ENCODE measurements at places on chromosomes 7 and 10.

DNA sequence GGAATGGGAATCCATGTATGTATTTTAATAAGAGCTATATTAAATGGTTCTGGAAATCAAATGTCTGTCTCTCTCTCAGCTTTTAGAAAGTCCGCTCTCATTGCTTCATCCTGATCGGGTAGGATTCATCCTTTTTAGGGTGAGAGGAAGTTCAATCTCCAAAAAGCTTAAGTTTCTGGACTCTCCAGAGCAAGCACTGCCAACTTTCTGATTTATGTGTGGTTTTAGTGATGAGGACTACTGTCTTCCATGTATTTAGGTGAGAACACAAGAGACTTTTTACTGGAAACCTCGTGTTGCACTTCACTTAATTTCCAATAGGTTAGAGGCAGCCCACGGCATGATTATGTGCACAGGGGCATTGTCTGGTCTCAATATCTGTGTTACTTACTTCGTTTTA, 267.9 kb downstream of the SUGCT start:
- no peak for DNase-seq

DNA sequence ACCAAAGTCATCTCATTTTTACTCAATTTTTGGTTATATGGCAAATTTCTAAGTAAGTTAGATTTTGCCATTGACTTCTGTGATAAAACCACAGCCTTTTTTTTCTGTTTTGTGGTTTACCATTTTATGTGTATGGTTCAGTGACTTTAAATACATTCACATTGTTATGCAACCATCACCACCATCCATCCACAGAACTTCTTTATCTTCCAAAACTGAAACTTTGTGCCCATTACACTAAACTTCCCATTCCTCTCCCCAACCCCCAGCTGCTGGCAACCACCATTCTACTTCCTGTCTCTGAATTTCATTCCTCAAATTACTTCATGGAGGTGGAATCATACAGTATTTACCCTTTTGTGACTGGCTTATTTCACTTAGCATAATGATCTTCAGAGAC, 280.4 kb upstream of the TCERG1L start:
- no peak for DNase-seq

DNA sequence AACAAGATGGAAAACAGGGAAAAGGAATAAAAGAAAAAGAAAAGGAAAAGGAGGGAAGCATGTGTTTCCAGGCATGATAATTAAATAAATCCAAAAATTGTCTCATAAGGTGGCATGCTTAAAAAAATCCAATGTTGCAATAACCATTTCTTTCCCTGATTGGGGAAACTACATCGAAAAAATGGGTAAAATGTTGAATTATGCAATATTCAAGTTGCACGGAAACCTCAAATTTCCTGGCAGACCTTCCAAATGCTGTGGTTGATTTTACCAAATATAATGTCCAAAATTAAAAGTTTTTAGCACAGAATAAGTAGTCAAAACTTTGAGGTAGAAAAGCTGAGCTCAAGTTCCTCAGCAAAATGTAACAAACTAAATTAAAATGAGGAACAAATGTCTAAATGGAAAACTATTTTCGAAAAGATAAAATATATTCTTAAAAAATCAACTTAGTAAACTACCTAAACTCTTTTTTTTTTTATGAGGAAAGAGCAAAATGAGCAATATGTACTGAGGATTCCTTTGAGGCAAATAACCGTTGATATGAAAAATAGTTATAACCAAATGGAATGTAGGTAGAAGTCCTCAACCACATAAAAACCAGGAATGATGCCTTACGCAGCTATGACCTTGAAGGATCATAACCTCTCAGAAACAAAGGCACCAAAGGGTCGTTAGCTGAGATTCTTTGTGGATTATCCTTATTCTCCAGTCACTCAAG, 52.6 kb downstream of the MACC1 start:
- no peak for DNase-seq

GRCh38 chr10:118571123-118571522, 24.3 kb downstream of the PRLHR start:
- DNase-seq = peak; percentile 17

DNA sequence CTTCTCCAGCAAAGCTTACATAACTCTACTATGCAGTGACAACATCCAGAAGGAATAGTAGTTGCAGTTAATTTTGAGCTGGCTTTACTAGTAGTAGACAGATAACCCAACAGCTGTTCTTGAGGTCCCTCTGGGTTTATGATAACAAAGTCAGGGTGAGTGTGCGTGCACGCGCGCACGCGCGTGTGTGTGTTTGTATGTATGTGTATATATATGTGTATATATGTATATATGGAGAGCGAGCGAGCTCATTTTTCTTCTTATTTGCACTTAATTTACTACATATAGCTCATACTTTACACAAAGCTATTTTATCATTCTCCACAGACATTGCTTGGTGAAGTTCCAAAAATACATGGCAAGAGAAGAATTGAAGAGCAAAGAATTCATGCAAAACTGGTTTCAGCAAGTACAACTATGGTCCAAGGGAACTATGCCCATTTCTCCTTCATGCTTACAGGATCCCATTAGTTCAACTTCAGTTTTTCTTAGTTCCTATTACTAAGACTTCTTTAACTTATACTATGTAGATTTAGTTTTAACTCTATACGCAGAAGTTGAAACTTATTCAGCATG, 105.9 kb upstream of the TMEM168 start:
- no peak for DNase-seq

GRCh38 chr7:132430861-132431822, 145.1 kb downstream of the PLXNA4 start:
- DNase-seq = no peak

GRCh38 chr7:69435711-69436110, 162.6 kb upstream of the AUTS2 start:
- DNase-seq = no peak

DNA sequence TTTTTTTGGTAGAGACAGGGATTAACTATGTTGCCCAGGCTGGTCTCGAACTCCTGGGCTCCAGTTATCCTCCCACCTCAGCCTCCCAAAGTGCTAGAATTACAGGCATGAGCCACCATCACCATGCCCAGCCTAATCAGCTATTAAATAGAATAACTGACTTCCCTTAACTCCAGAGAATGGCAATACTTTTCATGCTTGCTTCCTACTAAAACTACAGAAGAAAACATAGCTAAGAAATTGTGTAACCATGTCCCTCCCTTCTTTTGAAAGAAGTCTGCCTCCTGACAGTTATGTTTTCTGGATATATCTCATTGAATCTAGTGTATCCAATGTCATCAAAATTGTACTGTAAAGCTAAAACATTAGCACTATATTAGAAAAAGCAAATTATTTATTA, 95.6 kb downstream of the KMT2C start:
- DNase-seq = no peak

GRCh38 chr7:100818366-100818765, 9.0 kb downstream of the EPHB4 start:
- DNase-seq = no peak

Measured in gastrocnemius medialis (tissue), 4 donors.